ENCODE measurements at places on chromosomes 1 and 21.

- no peak for DNase-seq
Measured at GRCh38 chr1:14605945-14606344, 7.5 kb downstream of the KAZN start.

DNA sequence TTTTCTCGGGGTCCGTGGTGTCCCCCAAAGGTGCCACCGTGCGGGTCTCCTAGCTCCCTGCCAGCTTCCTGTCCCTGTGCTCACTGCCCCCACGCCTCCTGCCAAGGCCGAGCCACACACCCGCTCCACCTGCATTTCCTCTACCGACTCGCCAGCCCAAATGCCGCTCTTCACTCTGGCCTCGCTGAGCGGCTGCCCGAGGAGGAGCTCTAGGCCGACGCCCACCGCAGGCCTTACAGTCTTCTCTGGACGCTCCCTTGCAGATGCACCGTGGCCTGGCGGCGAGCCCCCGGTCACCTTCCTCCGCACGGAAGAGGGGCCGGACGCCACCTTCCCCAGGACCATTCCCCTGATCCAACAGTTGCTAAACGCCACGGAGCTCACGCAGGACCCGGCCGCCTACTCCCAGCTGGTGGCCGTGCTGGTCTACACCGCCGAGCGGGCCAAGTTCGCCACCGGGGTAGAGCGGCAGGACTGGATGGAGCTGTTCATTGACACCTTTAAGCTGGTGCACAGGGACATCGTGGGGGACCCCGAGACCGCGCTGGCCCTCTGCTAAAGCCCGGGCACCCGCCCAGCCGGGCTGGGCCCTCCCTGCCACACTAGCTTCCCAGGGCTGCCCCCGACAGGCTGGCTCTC is 26.3 kb downstream of the FTCD start:
- DNase-seq = no peak

DNA sequence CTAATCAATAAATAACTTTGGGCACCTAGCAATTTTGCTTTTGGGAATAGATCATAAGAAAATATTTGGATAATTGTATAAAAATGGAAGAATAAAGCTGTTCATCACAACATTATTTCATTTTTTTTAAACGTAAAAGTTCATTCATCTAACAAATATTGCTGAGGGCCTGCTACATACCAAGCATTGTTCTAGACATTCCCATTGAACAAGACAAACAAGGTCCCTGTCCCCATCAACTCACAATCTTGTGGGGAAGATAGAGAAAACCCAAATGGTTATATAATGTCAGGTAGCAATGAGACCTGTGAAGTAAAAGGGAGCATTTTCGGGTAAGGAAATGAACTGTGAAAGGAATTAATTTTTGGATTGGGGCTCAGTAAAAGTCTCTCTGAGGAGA is 54.0 kb upstream of the BEND5 start:
- no peak for DNase-seq

GRCh38 chr21:26025536-26026512 is 144.7 kb downstream of the APP start:
- DNase-seq = no peak

DNA sequence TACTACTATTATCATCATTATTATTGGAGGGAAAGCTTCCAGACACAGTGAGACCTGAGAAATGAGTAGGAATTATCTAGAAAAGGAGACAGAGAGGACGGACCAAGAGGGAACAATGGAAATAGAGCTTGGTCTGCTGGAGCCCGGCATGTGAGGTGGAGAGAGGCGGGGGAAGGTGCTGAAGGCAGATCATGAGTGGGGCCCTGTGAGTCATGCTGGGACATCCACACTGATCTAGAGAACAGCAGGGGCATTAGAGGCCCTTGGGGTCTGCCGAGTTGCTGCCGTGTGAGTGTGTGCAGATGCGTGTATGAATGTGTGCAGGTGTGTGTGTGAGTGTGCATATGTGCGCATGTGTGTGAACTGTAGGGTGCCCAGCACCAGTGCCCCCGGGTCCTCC is 65.7 kb downstream of the TMCO4 start:
- DNase-seq = no peak

DNA sequence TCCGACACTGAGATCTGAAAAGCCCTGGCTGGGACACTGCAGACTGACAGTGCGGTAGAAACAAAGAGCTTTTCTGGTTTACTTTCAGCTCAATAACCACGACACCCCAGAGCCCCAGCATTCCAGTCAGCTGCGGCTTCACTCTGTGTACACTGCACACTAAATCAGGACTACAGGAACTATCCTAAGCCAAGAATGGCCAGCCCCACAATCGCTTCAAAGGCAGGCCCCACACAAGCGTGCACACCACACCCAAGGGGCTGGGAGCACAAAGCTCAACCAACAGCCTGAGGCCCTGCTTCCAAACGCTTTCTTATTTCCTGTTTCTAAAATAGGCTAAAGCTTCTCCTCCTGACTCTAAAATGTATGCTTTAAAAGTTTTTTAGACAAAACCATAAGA is 28.4 kb downstream of the URB1 start:
- no peak for DNase-seq

DNA sequence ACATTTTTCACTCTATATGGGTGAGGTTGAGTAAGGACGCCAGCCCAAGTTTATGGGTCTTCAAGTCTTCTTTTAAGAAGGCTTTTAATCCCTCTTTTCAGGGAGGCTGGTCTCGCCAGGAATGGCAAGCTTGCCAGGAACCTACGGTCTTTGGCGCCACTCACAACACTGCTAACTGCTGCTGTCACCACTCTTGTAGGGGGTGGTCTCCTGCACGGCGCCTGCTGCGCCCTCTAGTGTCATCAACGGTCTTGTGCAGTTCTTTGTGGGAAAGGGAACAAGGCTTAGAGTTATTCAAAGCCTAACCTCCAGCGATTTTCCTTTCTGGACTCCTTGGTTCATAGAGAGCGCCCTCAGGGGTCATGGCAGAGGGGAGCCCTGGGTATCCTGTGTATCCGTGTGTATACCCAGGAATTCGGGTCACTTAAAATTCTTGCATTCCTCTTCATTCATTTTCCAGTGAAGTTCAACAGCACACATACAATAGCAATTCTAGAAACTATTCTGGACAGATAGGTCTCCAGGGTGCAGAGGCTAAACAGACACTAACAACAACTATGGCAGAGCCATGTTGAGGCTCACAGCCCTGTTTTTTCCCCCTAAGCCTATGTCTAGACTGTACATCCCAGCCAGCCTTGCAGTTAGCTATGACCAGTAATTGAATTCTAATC is 392.8 kb upstream of the CAMK1G start:
- DNase-seq = no peak

- no peak for DNase-seq
Measured at GRCh38 chr1:199574950-199575349, 452.6 kb upstream of the NR5A2 start.

- peak; percentile 80 for DNase-seq
Measured at GRCh38 chr21:44012474-44013379, 618 bp downstream of the TRAPPC10 start.

GRCh38 chr1:94514095-94514727 is 27.3 kb downstream of the F3 start:
- no peak for DNase-seq

DNA sequence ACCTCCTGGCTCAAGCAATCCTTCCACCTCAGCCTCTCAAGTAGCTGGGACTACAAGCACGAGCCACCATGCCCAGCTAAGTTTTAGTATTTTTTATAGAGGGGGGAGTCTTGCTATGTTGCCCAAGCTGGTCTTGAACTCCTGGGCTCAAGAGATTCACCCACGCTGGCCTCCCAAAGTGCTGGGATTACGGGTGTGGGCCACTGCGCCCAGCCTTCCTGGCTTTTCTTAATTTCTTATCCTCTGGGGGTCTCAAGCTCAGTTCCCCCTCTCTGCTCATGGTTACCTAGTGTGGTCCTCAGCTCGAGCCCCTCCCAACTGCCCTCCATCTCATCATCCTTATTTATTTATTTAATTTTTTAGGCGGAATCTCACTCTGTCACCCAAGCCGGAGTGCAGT is 2.9 kb upstream of the RPL22 start:
- DNase-seq = no peak

DNA sequence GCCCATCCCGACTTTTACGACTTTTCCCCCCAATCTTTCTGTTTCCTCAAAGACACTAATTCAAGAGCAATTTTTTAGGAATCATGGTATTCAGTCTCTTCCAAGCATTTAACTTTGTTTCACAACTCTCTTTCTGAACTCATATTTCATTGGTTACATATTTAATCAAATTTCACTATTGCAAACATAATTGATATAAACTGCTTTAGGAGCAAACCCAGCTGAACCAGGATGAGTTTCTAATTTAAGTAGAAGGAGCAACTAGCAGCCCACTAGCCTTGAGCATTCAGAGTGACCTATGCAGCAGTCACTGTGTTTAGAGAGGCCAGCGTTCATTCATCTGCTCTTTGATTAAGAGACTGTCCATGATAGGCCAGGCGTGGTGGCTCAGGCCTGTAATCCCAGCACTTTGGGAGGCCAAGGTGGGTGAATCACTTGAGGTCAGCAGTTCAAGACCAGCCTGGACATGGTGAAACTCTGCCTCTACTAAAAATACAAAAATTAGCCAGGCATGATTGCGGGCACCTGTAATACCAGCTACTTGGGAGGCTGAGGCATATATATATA is 1.8 kb downstream of the CELA2B start:
- no peak for DNase-seq

DNA sequence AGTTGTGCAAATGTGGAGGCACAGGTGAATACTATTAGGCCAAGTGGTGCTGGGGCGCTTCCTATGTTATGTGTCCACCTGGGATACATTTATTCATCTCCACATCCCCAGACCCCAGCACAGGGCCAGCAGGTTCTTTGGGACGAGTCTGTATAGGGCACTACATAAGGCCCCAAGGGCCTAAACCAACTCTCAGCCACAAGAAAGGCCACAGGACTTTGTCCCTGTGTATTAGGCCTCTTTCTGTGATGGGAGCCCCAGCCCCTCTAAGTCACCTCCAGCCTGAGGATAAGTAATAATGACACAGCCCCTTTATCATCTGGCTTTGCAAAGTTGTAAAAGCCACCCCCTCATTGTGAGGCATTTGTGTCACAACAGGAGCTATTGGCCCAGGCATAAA is 79.2 kb upstream of the CD1D start:
- DNase-seq = no peak

DNA sequence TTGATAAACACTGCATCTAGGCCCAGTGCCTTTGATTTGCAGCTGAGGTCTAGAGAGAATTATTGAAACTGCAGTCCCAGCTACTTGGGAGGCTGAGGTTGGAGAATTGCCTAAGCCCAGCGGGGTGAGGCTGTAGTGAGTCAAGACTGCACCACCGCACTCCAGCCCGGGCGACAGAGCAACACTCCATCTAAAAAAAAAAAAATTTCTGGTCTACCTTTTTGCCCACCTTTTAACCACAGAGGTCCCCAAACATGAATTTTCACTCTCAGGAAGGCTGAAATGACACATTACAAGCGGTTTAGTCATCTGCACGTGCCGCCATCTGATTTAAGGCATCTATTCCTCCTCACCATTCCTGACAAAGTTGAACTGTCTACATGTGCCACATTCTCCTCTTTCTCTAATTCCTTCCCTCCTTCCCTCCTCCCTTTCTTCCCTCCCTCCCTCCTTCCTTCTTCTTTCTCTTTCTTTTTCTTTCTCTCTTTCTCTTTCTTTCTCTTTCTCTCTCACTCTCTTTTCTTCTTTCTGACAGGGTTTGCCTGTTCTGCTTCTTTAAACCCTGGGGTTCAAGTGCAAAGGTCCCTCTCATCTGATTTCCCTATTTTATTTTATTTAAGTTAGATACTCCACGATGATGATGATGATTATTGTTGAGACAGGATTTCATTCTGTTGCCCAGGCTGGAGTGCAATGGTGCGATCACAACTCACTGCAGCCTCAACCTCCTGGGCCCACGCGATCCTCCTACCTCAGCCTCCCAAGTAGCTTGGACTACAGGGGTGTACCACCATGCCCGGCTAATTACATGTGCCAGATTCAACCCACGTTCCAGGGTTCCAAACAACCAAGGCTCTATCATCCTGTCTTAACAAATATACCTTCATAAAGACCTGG is 3.0 kb upstream of the SOD1 start:
- no peak for DNase-seq

- no peak for DNase-seq
Measured at GRCh38 chr1:59570524-59570923, 244.2 kb upstream of the HOOK1 start.

DNA sequence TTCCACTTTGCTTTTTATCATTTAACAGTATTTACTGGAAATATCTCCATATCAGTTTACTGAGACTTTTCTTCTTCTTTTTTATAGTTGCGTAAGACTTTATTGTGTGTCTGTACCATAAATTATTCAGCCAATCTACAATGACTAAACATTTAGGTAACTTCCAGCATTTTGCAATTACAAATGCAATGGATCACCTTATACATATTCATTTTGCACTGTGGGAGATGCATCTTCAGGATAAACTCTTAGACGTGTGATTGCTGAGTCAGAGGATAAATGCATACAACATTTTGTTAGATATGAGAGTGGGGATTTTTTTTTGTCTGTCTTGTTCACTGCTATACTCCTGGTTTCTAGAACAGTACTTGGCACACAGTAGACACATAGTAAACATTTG is 95.7 kb upstream of the GCLM start:
- no peak for DNase-seq

Data from activated CD4-positive, CD25-positive, alpha-beta regulatory T cell treated with anti-CD3 and anti-CD28 coated beads, Interleukin-2, amount 50 U/mL, for 72 hours (primary cell).